NCI-H526 treated with DMSO at 0.1 percent for 48 hours (cell line): ENCODE measurements at places on chromosomes 7 and 10.

- DNase-seq = no peak
These were observed 107.3 kb upstream of the SHH start for GRCh38 chr7:155919391-155920067.

DNA sequence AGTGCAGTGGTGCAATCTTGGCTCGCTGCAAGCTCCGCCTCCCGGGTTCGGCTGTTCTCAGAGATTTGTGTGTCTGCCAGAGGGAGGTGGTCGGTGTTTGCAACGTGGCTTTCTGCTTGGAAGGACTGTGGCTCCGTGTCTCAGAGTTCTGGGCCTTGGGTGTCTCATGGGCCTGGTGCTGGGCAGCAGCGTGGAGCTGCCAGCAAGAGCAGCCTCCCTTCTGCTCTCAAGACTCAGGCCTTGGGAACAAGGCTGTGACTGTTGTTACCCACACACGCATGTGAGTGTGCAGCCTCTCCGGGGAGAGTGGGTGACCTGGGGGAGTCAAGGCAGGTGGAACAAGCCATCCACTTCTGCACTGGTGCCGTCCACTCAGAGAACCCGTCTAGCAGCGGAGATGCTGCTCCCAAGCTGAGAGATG, 52.0 kb downstream of the VIPR2 start:
- no peak for DNase-seq

GRCh38 chr10:74760086-74760979, 66.1 kb upstream of the KAT6B start:
- DNase-seq = no peak

DNA sequence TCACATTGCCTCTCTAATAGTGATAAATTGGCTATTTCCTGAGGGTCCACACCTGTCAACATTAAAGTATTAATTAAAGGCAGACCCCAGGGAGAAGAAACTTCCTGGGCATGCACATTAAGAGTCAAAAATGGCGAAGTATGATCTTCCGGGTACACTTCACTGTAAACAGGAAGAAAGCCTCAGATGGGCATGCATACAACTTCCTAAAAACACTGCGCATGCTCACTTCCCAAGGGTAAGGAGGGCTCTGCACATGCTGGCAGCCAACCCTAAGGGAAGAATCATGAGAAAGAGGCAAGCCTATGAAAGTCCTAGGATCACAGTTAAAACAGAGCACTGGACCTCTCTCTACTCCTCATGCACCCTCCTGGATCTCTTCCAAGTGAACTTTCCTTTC, 80.1 kb upstream of the IMMP2L start:
- no peak for DNase-seq

DNA sequence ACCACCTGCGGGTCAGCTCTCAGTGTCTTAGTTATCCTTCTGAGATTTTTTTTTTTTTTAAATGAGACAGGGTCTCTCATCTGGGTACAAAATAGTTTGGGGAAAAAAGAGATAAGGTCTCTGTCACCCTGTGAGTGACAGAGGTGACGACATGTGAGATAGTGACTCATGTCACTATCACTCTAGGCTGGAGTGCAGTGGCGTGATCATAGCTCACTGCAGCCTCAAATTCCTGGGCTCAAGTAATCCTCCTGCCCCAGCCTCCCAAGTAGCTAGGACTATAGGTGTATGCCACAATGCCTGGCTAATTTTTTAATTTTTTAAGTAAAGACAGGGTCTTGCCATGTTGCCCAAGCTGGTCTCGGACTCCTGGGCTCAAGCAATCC, 10.4 kb downstream of the BLVRA start:
- no peak for DNase-seq
